ENCODE measurements at places on chromosomes 16 and 17.

GRCh38 chr17:42372142-42372541 lies 16.1 kb downstream of the STAT3 start:
- no peak for DNase-seq

GRCh38 chr17:8781776-8782175 lies 17.4 kb downstream of the MFSD6L start:
- DNase-seq: no peak

DNA sequence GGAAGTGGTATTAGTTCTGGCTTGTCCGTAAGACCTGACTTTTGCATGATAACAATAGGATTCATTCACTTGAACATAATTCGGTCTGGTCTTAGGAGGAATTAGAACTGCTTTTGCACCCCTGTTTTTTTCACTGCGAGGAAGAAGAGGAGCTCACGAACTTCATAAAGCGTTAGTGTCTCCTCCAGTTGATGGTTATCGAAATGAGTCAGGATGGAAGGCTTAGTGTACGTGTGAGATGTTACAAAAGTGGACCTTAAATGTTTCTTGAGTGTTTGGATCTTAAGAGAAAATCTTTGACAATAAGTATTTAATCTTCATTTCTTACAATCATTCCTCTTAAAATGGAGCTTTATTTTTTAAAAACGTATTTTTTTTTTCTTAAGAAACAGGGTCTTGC lies 52.8 kb downstream of the USP10 start:
- no peak for DNase-seq

DNA sequence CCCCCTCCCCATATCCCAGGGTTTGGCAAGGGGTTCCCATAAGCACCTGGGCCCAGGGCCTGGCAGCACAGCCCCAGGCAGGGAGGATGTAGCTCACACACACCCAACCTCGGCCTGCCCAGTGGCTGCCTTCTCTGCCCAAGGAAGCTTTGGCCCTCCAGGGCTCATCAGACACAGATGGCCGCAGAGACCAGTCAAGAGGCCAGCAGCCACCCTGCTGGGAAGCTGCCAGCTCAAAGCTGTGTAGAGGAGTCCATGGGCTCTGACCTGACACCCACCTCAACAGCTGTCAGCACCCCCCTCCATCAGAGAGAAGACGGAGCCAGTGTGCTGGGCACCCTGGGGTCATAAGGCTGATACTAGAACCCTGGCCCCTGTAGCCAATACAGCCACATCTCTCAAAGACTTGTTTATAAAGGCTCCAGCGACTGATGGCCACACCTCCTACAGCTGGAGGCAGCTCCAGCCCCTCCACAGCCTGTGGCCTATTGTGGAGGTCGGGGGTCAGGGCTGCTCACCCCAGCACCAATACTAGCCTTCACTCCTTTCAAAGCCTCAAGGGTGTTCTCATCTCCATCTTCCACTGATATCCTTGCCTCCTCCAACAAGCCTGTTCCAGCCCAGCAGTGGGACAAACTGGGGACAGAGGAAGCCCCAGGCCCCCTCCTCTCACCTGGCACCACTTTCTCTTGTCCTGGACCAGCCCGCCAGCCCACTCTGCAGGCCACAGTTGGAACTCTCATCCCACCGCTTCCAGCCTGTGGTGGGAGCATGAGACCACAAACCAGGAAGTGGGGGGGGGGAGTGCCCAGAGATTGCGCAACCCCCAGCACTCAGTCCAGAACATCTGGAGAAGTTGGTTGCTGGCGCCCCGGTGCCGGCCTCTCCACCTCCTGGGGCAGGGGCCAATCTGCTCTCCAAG lies 2.2 kb upstream of the MPG start:
- DNase-seq: peak; percentile 91

GRCh38 chr17:47423406-47424295 lies 99.9 kb downstream of the EFCAB13 start:
- DNase-seq: peak; percentile 9

DNA sequence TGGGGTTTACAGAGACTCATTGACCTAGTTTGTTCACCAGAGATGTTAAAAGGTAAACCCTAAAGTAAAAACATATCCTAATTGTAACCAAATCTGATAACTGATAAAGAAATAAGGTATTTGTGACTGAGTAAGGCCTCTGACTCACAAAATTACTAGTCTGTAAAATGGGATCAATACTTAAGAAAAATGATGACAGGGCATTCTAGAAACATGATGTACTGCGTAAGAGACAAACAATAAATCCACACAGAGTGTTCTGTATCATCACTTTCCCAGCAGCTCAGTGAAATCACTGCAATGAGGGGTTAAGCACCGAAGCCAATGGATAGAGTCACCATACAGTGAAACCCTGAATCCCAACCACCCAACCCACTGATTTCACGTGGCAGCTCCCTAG lies 91.5 kb downstream of the VPS53 start:
- DNase-seq: no peak

DNA sequence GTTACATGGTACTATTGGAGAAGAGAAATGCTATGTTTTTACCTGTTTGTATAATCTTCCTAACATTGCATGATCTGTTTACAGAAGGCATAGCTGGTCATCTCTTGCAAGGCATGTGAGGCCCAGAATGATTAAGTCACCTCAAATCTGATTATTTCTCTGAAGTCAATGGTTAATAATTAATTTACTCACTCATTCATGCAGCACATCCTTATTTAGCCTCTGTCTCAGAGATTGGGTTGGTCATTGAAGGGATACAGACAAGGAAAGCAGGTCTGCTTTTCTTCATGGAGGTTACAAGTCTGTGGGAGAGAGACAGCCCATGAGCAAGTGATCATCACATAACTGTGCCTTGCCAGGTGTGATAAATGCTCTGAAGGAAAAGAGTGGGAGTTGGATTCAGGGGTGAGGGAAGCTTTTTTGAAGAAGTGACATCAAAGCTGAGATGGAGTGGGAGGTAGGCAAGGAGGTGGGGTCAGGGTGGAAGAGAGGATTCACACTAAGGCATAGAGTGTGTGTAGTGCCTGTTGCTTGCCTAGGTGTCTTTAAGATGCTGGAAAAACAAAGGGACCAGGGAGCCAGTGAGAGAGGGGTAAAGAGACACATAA lies 16.3 kb upstream of the RBFOX1 start:
- no peak for DNase-seq

- no peak for DNase-seq
These were observed 23.4 kb upstream of the ZFHX3 start for GRCh38 chr16:73071131-73071940.

GRCh38 chr16:2919511-2920255 lies 8.0 kb downstream of the FLYWCH1 start:
- DNase-seq: peak; percentile 80

GRCh38 chr16:83392743-83393142 lies 415.0 kb upstream of the HSBP1 start:
- DNase-seq: no peak

DNA sequence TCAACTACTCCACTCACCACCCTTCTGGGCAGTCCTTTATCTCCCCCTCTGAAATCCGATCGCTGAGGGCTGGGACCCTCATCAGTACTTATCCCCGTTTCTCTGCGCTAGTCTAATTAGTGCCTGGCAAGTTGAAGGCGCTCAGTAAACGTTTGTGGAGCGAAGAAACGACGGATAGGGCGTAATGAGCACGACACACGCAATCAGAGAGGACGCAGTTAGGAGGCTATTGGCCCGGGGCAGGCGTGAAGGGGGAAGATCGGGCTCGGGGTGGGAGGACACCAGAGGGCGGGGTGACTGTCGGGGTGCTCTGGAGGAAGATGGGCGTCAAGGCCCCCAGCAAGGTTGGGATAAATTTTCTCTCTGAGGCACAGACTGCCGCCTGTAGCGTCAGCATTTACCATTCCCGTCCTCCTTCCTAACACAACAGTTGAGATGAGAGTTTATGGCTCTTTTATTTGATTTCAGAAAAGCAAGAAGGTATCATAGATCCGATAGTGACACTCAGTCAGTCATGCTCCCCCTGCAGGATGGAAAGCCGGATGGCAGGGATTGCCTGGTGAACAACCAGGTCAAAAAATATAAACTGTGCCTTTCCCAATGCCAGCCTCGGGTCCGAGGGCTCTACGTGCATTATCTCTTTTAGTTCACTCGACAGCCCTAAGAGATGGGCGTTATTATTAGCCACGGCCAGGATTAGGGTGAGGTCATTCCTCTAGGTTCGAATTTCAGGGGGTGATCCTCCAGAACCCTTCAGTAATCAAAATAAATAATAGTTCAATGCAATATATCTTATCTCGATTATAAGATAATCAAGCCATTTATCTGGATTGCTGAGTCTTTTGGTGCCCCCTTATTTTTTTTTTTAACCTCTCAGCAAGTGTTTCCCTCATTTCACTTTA lies 9.5 kb upstream of the ARL4D start:
- peak; percentile 85 for DNase-seq

DNA sequence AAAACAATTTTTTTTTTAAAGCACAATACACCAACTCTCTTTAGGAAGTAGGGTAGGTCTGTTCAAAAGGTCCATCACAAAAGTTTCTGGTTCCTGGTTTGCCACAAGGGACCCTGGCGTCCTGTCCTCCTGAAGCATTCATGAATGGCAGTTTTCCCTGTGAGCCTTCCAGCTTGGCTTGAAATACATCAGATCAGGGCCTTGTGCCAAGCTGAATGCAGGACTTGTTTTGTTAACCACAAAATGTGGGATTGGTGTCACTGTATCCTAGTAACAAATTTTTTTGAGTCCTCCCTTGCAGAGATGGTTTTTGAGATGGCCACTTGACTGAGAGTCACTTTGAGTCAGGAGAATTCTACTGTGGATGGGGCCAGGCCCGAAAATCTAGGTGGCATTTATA lies 3.9 kb downstream of the GNAO1 start:
- peak; percentile 67 for DNase-seq

GRCh38 chr17:40038882-40039513 lies 15.2 kb downstream of the MED24 start:
- peak; percentile 68 for DNase-seq

DNA sequence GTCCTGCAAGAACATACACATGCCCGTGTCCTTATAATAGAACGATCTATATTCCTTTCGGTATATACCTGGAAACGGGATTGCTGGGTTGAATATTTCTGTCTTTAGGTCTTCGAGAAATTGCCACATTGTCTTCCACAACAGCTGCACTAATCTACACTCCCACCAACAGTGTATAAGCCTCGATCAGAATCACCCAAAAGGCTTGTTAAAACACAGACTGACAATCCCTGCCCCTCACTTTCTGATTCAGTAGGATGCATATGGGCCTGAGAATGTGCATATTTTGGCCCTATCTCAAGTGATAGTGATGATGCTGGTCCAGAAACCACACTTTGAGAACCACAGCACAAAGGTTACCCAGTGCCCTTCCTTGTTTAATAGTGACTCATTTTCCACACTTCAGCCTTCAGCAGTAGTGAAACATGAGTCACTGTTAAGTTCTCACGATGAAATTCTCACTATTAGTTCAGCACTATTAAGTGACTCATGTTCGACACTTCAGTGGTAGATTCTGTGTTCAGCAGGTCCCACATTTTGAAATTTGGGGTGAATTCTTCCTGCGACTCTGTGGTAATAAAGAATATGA lies 215.6 kb downstream of the GRIN2A start:
- DNase-seq: no peak

- peak; percentile 89 for DNase-seq
These were observed 10.1 kb upstream of the COL1A1 start for GRCh38 chr17:50211249-50212120.

DNA sequence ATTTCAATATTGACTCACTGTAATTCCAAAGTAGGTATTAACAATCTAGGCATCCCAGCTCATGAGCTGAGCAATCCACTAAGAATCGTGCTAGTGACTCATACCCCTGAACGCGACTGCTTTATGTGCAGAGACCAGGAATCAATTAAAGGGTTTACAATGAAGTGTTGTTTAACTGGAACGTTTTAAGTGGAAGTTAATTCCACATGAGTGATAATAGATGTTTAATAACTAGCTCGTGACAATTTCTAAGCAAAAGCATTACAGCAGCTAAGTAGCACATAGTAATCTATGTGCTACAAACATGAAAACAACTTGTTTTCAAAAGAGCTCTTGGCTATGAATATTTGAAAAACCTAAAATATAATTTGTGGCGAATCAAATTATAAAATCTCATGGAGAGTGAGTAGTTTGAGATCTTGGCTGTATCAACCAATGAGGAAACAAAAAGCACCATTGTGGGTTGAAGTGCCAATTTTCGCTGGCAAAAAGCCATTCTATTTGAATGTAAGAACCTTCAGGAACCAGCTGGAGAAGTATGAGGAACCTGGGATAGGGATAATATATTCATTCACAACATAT lies 9.4 kb downstream of the GJC1 start:
- DNase-seq: peak; percentile 83

GRCh38 chr17:82446649-82447048 lies 3.9 kb downstream of the CYBC1 start:
- DNase-seq: no peak

- DNase-seq: no peak
These were observed 46.7 kb upstream of the GCSH start for GRCh38 chr16:81142864-81143263.

DNA sequence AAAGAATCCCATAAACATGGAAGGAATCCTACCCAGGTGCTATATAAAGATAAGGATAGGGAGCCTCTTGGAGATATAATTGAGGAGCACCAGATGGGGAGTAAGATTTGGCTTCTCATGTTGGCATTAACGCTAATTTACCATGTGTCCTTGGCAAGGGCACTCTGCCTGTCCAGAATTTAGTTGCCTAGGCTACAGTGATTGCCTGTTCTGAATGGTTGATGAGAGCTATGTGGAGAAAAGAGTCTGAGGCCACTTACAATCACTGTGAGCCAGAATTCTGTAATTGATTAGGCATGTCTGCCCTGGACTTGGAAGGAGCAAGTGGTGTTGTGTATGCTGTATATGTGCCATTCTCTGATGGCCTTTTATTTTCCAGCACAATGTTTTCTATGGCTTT lies 1101.2 kb upstream of the RBFOX1 start:
- no peak for DNase-seq

GRCh38 chr17:15124746-15125145 lies 140.4 kb downstream of the PMP22 start:
- DNase-seq: no peak

All from MG63 (cell line).